ENCODE measurements at places on chromosomes 7 and 10. TPM values are rescaled to one million over a fixed set of nuclear protein-coding genes. Genes with fewer than 3 reads are reported as not detected.

GRCh38 chr7:113628948-113629847 is 289.6 kb downstream of the PPP1R3A start:
- no peak for DNase-seq

Gene MRC1
- 7.9 TPM for total RNA-seq

DNA sequence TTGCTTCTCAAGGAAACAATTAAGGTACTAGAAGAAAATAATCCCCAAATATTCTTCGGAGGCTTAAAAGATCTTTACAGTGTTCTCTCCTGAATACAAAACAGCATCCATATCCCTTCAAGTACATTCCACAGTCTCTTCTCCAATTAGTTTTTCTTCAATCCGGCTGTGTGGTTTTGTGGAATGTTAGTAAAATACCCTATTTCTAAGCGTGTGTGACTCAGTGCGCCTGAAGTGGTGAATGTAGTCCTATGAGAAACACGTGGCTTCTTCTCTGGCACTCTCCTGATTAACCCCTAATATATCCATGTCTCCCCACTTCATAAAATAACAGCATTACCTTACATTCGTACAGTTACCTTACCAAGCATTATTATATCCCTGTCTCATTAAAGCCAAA is 570.2 kb downstream of the ARL4A start:
- no peak for DNase-seq

- DNase-seq: no peak
These were observed 17.6 kb downstream of the PODXL start for GRCh38 chr7:131538813-131539179.

DNA sequence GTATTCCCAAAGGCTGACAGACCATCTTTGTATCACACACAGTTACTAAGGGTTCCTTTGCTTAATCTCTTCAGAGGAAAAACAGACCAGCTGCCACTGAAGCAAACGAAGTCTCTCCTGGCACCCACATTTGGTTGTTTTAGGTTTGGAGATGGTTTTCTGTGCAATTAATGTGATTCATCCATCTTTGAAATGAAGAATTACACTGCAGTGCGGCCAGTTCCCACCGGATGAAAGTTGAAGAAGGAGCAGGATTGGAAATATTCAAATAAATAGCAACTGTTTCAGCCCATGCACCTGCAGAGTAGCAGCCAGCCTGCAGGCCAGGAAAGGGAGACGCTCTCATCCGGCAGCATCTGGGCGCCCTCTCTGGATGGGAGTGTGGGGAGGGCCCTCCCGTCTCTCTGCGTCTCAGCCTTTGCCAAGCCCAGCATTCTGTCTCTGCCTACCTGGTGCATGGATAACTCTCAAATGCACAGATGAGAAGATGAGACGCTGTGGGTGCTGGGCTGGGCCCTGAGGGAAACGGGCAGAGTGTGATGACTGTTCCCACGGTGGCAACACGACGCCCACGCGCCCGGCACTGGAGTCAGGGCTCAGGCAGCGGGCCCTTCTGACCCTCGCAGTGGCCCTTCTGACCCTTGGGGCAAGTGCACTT is 214.0 kb downstream of the PTPRN2 start:
- no peak for DNase-seq

GRCh38 chr7:11104578-11104977 is 130.9 kb downstream of the PHF14 start:
- no peak for DNase-seq

GRCh38 chr7:137931823-137932222 is 70.1 kb downstream of the CREB3L2 start:
- no peak for DNase-seq

Gene ZFAND4
- 33.0 TPM for total RNA-seq

Gene GRID2IP
- 0.66 TPM for total RNA-seq

- DNase-seq: peak; percentile 70
These were observed 8.9 kb downstream of the FBXL13 start for GRCh38 chr7:103065667-103066066.

DNA sequence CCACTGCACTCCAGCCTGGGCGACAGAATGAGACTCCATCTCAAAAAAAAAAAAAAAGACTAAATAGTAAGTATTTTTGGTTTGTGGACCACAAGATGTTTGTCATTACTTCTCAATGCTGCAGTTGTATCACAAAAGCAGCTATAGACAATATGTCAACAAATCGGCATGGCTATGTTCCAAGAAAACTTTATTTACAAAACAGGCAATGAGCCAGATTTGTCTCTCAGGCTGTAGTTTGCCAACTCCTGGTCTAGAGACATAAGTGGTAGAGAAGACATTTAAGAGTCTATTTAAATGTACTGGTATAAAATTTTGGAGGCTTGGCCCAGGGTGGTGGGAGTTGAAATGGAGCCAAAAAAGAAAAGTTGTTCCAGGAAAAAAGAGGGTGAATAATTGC is 185.8 kb downstream of the SORCS1 start:
- no peak for DNase-seq

- DNase-seq: no peak
These were observed 98.6 kb upstream of the MKX start for GRCh38 chr10:27844223-27844622.

GRCh38 chr7:98086281-98086718 is 20.4 kb upstream of the LMTK2 start:
- DNase-seq: no peak

GRCh38 chr10:1061930-1062774 is 6.0 kb downstream of the WDR37 start:
- DNase-seq: no peak

GRCh38 chr10:98236862-98237261 is 31.1 kb downstream of the LOXL4 start:
- DNase-seq: no peak

GRCh38 chr10:49179699-49180443 is 8.3 kb downstream of the TMEM273 start:
- no peak for DNase-seq

Gene HOXA2
- total RNA-seq: not detected

Gene MBLAC1
- 3.3 TPM for total RNA-seq

DNA sequence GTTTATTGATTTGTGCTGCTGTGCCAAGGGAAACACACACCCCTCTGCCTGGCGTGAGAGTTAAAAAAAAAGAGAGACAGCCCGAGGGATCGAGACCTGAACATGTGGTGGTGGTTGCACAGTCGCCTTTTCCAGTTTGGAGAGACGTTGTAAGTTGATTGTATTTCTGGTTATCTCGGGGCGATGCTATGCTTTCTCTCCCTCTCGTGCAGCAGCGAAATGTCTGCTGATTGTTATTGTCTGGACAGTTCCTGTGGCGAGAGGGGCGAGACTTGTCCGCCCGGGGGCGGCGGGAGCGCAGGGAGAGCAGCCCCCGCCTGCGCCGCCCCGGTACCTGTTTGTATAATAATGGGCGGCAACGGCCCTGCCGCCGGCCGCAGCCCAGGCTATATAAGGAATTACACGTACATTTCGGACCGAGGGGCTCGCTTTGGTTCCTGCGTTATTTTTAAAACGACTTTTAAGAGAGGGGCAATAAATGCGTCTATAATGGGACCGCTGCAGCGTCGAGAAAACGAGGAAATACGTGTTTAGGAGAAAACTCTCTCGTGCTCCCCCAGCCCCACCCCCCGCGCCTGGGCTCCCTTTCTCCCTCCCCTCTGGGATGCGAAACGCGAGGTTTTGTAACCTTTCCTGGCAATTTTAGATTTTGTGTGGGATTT is 1.7 kb downstream of the ZEB1 start:
- peak; percentile 66 for DNase-seq

DNA sequence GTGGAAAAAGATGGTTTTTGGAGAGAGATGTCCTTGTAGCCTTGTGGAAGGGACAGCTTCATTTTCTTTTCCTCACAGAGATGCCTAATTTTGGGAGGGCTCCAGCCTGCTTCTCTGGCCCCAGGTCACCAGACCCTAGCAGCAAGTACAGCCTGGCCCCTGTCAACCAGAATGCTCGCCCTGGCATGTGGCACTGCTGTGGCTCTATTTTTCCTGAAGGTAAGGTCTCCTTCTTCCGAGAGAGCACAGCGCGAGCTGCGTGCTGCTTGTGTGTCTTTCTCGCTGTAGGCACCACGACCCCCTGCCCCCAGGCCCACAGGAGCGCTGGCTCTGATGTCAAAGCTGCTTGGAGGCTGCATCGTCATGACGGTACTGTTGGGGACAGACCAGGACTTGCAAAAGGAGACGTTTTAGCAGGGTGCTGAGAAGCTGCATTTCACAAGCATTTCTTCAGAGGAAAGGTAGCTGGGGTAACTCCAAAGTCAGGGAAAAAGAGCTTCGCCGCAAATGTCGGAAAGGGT is 58.7 kb downstream of the CLEC2L start:
- no peak for DNase-seq

DNA sequence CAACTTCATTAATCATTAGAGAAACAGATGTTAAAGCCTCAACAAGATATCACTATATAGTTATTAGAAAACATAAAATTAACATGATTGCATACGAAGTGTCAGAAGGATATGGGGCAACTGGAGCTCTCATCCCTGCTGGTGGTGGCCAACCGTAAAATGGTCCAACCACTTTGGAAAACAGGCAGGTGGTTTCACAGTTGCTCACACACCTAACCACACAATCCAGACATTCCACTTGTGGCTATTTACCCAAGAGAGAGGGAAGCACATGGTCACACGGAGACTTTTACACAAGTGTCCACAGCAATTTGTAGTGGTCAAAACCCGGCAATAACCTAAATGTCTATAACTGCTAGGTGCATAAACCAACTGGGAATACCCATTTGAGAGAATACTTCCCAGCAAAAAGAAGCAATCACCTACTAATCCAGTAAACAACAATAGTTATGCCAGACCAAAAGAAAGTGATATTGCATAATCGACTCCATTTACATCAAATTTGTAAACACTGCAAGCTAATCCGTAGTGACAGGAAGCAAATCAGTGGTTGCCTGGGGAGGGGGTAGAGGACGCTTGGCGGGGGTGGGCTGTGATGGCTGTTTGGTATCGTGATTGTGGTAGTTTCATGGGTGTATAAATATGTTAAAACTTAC is 91.8 kb downstream of the LARP4B start:
- DNase-seq: no peak

Gene PLXNA4
- total RNA-seq: 16.2 TPM

Gene INA
- 625 TPM for total RNA-seq

Gene DDC
- total RNA-seq: 3.8 TPM

DNA sequence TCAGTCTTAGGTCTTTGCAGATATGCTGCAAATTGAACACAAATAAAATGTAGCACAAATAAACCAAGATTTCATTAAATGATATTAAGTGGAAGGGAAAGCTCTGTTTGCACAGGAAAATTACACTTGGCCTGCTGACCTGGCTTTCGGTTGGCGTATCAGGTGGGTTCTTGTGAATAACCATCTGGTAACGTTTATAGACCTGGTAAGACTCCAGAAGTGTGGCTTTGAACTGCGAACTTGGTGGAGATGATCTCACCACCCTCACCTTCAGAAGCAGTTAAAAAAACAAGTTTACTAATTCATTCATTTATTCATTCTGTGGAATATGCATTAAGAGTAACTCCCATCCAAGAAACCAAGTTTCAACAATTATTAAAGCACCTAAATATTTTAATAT is 28.1 kb downstream of the ATE1 start:
- no peak for DNase-seq

Gene PDZD7
- total RNA-seq: 1.5 TPM

GRCh38 chr7:36651404-36651803 is 72.9 kb downstream of the AOAH start:
- no peak for DNase-seq

DNA sequence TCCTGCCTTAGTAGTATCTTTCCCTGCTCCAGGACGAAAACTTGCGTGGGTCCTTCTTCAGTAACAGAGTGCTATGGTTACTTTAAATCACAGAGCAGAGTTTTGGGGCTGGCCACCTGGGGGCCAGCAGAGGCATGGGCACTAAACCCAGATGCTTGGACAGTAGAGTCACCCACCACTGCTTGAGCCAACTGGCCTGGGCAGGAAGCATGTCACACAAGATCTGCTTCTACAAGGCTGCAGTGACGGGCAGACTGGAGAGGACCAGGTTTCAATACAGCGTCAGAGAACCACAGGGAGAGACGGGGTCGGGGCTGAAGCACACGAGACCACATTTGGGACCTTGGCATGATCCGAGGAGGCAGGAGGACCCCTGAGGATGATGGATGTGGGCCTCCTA is 14.3 kb upstream of the DMBT1 start:
- no peak for DNase-seq

Gene UNC5B
- total RNA-seq: 22.6 TPM

Gene ITGA8
- 0.93 TPM for total RNA-seq

Gene ANKRD30A
- not detected for total RNA-seq

Gene PCLO
- total RNA-seq: 17.4 TPM

Gene VSIR
- total RNA-seq: 0.29 TPM

GRCh38 chr10:14192746-14193145 is 138.0 kb downstream of the FRMD4A start:
- DNase-seq: no peak

- DNase-seq: no peak
These were observed 290.0 kb downstream of the RNLS start for GRCh38 chr10:88293073-88293472.

GRCh38 chr10:123636598-123637325 is 29.4 kb upstream of the GPR26 start:
- no peak for DNase-seq

GRCh38 chr7:106367018-106367420 is 82.2 kb upstream of the NAMPT start:
- no peak for DNase-seq

Gene DNMBP
- 9.5 TPM for total RNA-seq

Gene CYCS
- 127 TPM for total RNA-seq

GRCh38 chr7:143452495-143452894 is 9.2 kb downstream of the TAS2R60 start:
- DNase-seq: no peak

Gene FAM131B
- total RNA-seq: 111 TPM

Gene GIMAP6
- not detected for total RNA-seq

- no peak for DNase-seq
These were observed 21.4 kb upstream of the PAX2 start for GRCh38 chr10:100723770-100724530.

Gene TMEM209
- 15.4 TPM for total RNA-seq

DNA sequence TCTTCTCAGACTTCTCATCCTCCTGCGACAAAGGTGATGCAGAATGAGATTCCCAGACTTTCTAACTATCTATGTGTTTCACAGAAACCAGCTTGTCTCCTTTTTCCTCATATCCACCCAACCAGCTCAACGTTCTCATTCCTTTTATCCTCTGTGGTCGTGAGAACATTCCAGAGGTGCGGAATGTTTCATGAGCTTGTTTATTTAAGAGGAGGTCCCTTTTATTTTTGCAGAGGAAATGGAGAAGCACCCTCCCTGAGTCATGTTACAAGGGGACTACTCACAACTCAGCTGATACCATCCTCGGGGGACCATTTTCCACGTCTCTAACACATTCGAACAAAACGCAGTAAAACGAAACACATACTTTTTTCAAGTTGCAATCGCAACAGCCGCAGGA is 93.2 kb downstream of the ZRANB1 start:
- no peak for DNase-seq
